ENCODE measurements at places on chromosomes 16 and 17.

GRCh38 chr17:59907467-59907866 is 14.5 kb downstream of the RPS6KB1 start:
- no peak for DNase-seq

DNA sequence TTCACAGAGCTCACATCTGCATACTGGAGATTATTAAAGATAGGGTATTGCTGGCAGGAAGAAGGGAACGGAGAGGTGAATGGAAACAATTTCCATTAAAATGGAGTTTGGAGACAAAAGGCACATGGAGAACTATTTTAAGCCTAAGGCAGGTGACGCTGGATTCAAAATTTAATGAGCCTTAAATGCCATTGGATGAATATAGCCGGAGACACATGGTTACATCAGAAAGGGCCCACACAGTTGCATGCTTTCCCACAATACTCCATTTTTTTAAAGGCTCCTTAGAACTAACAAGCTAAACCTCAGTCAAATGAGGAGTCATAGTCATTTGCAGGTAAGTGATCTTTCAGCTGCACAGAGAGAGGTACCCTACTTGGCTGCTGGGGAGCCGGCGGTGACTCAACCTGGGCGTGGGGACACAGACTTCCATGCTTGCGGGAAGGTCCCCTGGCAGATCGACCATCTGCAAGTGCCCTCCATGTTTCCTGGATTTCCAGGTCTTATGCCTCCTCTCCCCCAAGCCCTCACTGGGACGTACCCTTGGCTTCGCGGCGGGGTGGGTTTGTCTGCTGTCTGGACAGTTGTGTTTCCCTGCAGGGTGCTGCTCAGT is 259.2 kb downstream of the CBLN1 start:
- DNase-seq = no peak

DNA sequence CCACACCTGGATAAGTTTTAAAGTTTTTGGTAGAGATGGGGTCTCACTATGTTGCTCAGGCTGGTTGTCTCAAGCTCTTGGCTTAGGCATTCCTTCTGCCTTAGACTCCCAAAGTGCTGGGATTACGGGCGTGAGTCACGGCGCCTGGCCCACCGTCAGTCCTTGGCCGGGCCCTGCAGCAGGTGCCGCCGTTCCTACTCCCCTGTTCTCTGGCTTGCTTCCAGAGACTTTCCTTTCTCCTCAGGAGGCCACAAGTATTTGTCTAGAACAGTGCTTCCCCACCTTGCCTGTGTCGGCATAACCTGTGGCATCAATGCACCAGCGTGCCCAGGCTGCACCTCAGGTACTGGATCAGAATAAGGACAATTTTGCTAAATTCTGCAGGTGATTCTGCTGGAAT is 3.0 kb upstream of the MGAT5B start:
- DNase-seq = no peak

GRCh38 chr17:4331614-4332013 is 34.9 kb downstream of the UBE2G1 start:
- peak; percentile 3 for DNase-seq

DNA sequence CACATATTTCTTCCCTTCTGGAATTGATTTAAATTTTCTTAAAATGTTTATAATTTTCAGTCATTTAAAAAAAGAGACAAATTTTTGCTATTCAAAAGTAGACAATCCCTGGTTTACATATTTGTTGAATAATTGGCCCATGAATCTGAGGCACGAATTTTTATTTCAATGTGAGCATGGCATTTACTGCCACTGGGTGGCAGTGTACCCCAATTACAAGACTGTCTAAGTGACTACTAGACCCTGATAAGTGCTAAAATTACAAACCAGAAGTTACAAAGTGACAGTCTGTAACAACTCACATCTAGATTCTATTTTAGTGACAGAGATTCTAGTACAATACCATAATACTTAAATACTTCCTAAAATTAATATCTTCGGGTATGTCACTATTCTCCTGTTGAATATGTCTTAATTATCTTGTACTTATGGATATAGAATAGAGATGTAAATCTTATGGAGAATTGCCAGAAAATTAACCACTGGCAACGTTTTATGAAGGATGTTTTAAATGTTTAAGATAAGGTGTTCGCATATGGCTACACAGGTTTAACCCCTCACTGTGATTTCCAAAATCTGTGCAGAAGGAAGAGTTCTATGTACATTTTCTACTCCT is 235.8 kb downstream of the MAP2K4 start:
- no peak for DNase-seq

DNA sequence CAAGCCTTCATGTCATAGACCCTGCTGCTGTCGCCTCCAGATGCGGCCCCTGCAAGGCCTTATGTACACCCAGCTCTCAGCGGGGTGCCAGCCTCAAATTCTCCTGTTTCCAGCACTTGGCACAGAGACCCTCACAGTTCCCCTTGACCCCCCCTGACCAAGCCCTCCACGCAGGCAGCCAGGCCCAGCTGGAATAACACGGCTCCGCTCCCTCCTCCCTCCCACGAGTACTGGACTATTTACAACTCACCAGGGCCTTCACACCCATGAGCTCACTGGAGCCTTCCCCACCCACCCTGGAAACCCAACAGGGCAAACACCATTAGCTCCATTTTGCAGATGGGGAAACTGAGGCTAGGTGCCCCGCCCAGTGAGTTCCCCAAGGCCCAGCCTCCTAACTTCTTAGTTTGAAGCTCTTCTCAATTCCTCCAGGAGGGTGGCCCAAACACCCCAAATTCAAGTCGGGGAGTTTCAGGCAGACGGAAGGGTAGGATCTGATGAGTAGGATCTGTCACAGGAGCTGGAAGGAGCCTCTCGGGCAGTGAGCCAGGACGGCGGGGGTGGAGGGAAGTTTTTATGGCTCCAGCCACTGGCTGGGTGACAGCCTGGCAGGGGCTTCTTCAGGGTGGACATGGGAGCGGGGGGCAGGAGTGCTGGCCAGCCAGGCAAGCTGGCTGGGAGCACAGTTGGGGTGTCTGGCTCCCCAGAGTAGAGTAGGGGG is 17.5 kb upstream of the DLX4 start:
- no peak for DNase-seq

DNA sequence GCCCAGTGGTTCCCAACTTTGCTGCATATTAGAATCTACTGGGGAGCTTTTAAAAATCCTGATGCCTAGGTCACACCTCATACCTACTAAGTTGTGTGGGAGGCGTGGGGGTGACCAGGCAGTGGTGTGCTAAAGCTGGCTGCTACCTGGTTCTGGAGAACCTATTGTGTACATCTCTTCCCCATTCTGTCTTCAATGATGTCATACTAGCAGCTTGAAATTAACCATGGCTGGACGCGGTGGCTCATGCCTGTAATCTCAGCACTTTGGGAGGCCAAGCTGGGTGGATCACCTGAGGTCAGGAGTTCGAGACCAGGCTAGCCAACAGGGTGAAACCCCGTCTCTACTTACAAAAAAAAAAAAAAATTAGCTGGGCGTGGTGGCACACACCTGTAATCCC is 11.3 kb upstream of the NLK start:
- no peak for DNase-seq

DNA sequence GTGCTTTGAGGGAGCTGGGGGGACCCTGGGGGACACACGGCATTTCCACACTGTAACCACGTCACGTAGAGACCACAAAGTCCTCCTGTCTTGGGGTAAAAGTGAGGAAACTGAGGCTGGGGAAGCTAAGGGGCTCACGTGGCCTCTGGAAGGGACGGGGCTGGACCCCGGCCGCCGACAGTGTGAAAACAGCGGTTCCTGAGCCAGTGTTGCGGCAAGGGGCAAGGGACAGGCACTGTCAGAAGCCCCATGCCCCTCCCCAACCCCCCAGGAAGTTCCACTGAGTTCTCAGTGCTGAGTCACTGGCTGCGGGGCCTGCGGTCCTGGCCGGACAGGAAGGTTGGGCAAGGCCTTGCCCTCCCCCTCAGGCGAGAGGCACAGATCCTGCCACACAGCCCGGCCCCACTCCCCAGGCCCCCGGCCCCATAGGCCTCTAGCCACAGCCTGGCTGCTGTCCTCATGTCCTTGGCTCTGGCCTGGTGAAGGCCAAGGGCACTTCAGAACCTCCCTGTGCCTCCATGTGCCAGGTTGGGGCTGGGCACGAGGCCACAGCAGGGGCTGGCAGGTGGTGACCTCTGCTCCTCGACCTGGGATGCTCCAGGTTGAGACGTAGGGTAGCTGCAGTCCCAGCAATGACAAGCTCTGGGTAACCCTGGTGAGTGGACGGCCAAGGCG is 5.0 kb upstream of the CCDC57 start:
- no peak for DNase-seq

DNA sequence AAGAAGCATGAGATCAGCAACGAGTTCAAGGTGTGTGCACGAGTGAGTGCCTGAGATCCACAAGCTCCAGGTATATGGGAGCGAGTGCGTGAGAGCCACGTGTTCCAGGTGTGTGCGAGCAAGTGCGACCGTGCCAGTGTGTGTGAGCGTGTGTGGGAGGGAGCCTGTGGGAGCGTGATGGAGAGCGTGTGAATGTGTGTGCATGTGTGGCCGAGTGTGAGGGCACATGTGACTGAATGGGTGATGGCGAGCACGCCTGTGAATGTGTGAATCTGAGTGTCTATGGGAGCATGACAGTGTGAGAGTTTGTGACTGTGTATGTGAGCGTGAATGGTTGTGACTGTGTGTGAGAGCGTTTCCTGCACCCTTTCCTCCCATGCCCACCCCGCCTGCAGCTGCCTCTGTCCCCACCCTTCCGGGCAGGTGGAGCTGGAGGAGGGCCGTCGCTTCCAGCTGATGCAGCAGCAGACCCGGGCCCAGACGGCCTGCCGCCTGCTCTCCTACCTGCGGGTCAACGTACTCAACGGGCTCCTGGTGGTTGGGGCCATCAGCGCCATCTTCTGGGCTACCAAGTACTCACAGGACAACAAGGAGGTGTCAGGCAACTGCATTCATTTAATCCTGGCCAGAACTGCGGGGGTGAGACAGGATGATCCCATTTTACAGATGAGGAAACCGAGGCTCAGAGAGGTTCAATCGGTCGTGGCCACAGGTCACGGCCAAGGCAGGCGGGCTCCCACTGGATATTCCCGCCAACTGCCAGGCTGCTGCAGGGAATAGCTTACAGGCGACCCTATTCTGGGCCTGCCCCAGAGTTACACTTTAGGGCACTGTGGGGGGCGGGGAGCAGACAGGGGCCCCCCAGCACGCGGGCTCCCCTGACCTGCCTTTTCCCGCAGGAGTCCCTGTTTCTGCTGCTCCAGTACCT is 3.7 kb downstream of the TMC8 start:
- no peak for DNase-seq

DNA sequence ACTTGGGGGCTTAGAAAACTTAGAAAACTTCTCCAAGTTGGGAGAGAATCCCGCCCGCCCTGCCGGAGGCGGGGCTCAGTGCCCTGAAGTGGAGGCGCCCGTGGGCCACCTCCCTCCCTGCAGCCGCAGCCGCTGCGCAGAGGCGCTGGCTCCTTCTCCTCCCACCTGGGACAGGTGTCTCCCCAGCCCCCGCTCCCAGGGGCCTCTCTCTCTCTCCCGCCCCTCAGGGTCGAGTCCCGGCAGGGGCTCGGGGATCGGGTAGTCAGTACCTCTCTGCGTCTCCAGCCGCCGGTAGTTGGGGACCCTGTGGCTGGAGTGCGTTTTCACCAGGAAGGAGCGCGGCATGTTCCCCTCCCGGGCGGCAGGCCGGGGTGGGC is 257 bp downstream of the SNAI3 start:
- no peak for DNase-seq
